H54 (cell line): ENCODE measurements at places on chromosomes 12 and 14.

DNA sequence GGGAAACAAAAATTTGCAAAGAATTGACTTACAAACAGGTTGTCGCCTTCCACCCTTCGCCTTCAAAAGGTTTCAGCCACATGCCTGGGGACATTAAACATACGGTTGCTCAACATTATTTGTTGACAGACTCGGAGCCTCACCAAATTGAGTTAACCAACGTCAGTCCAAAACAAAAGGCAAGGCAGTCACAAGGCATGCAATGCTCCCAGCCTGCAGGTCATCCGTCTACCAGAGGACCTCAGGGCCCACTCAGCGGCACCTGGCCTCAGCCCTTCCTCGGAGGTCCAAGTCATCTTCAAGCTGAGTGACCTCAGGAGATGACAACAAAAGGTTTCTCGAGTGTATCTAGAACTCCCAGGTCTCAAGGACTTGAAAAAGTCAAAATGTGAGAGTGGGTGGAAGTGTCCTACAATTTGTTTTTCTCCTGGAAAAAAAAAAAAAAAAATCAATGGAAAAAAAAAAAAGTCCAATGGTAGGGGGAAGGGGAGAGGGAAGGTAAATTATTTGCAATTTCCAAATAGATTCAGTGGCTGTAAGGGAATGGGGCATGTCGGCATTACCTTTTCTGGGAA is 64.3 kb downstream of the KDM2B start:
- DNase-seq = no peak

DNA sequence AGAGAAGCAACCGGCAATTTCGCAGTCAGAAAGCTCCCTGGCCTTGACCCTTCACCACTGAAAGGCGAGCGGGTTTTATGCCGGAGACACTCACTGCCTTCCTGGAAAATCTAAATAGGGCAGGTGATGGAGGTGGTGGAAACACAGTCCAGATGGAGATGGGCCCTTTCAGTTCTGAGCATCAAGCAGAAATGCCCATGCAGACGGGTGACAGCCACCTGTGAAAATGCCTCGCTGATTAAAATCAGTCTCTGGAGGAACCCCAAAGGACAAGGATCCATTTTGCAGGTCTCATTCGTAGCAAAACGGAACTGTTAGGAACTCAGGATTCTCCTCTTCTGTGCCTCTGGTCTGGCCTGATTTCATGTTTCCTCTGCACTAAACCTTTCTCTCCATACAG is 74.2 kb downstream of the FZD10 start:
- DNase-seq = no peak

GRCh38 chr14:34742270-34743115 is 28.1 kb upstream of the CFL2 start:
- no peak for DNase-seq

DNA sequence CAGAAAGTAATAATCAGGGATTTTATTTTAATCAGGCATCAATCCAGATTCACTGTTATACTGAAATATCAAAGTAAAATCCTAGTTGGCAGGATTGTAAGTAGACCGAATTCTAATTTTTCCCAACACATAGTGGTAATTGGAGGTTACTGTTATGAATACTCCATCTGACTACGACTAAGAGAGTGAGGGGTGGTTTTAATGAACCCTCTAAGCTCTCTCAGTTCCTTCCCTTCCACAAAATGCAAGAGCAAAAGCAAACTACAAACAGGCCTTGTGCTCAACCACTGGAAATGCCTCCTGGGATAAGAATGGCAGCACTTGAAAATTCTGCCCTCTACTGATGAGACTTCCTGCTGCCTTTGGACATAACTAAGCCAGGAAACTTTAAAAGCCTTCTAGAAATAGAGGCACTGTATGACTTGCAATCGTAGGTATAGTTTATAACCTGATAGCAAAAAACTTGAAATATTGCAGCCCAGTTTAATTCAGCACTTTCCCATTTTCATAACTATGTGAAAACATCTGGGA is 184.8 kb downstream of the SLC16A7 start:
- no peak for DNase-seq

DNA sequence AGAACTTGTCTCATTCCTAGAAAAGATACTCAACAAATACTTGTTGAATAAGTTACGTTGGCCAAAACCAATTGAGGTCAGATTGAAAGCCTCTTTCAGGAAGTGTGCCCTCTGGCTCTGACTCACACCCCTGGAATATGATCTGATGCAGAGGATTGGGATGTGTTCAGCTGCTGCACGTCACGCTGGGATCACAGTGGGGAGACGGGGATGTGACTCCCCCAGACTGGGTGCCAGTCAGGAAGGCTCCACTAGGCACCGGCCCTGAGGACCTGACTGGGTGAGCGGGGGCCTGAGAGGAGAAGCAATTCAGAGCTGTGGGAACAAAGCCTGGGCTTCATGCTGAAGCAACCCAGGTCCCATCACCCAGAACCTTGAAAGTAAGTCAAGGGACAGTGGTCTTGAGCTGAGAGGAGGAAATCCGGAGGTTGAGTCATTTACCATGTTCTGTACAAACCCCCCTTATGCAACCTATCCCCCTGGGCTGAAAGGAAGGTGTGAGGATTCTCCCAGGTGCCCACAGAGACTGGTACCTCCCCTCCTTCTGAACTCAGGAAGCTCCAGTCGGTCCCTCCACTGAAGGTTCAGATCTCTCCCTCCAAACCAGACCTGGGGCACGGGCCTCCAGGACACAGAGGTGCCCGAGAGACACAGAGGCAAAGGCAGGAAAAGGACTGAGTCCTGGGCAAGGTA is 3.9 kb downstream of the CEBPE start:
- peak; percentile 89 for DNase-seq

- no peak for DNase-seq
Measured at GRCh38 chr14:36627981-36628380, 33.7 kb upstream of the PAX9 start.

- DNase-seq = no peak
Measured at GRCh38 chr12:6469609-6470374, 685 bp downstream of the VAMP1 start.

DNA sequence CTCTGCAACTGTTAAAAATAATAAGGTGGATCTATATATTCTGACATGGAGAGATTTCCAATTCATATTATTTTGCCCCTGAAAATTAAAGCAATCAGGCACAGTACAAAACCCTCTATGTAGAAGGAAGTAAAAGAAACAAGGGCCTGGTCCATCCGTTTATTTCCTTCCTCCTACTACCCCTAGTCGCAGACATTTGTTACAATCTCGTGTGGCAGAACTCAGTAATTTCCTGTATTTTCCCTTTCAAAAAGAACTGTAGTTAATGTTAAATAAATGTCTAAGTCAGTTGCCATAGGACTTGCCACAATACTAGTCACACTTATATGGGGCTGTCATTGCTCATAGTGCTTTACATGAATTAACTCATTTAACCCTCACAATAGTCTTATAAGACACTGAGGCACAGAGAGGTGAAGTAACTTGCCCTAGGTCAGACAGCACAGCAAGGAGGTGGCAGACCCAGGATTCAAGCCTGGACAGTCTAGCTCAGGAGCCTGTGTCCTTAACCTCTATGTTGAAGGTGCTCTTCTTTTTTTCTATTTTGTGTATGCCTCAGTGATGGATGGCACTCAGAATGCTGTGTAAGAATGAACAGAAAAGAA is 24.2 kb downstream of the NINJ2 start:
- no peak for DNase-seq

GRCh38 chr12:122927756-122928403 is 32.0 kb upstream of the VPS37B start:
- no peak for DNase-seq

DNA sequence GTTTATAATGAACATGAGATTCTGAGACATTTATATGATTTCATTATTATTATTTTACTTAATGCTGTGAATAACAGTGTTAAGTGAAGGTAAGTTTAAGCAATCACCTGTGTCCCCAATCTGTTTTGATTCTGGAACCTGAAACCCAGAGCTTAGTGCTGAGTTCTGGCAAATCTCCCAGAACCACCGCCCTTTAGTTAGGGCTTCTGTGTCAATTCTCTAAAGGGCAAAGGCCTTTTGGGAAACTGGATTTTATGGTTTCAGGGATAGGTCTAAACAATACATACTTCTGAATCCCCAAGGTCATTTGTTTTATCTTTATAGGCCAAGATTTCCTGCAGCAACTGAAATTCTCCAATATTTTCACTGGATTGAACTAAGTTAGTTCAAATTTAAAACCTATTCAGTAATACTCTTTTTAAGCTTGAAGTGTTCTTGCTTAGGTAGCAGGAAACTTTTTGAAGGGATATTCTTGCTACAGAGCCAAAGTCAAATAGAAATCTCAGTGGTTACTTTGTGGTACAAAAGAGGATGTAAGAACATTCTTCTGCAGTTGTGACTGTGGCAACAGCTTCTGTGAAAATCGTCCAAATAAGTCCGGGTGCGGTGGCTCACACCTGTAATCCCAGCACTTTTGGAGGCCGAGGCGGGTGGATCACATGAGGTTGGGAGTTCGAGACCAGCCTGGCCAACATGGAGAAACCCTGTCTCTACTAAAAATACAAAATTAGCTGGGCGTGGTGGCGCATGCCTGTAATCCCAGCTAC is 10.0 kb upstream of the PKP2 start:
- no peak for DNase-seq

DNA sequence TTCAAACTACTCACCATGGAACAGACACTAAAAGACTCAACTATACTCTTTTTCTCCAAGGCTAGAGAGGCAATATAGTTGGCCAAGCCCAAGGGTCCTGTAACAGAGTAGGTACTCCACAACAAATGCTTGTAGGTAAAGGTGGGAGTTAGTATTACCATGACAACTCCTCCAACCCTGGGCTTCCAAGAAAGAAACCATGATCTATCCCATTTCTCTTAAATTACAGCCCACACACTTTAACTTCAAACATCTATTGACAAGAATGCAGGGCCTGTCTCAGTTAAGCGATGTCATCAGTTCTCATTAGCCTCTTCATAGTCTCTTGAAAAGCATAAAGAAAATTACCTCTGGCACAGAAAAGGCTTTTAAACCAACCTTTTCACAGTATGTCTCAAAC is 25.0 kb downstream of the ERH start:
- no peak for DNase-seq

DNA sequence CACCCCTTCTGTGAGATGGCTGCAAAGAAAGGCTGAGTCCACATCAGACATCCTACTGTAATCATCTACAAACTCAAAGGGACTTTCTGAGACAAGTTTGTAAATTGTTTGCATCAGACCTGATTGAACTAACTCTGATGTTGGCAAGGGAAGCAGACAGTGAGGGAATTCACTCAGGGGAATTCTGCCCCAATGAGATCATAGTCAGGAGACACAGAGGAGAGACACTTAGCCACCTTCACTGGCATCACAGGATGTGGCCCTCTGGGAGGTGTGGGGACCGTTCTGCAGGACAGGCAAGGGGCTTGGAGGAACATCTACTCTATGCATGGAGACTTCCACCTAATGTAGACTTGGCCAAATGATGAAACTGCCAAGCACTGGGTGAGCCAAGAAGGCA is 70.7 kb upstream of the DDX11 start:
- DNase-seq = no peak

DNA sequence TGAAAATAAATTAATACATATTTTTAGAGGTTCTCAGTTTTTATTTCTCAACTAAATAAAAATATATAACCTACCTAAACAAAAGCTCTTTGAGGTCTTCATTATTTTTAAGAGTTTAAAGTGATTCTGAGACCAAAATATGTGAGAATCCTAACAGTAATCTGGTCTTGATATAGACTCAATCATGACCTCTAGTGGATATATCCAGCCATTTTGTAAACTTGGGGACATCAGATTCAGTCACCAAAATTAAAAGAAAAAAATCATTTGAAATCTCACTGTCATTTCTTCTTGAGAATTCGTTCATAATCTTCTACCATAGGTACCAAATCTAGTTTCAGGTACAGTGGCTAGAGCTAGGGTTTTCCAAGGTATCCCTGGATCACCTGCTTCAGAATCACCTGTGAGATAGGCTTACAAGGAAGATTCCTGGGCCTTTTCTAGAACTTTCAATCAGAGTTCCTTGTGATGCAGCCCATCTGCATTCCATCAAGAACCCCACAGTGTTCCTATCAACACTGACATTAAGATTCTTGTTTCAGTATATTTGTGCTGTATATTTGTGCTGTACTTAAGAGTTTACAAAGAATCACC is 214.9 kb downstream of the ADAMTS20 start:
- DNase-seq = no peak

GRCh38 chr14:68497011-68497410 is 295.9 kb downstream of the ZFP36L1 start:
- DNase-seq = no peak

GRCh38 chr12:120199595-120200306 is 1.2 kb downstream of the RPLP0 start:
- no peak for DNase-seq

DNA sequence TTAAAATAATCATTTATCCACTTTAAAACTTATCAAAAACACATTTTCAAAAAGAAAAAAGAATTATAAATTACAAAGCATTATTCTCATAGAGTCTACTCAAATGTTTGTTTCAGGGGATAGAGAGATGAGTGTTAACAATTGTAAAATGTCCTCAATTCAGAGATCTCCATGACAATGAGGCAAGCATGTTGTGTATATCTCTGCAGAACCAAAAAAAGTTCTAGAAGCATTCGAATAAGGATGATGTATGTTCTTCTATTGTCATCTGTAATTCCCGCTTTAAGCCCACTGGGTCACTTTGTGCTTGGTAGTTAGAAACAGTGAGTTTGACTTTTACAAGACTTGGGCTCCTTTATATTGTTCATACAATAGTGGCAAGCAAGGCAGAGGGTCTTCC is 73.6 kb upstream of the CCDC198 start:
- no peak for DNase-seq

GRCh38 chr12:75672200-75672599 is 160.8 kb upstream of the KRR1 start:
- DNase-seq = no peak

DNA sequence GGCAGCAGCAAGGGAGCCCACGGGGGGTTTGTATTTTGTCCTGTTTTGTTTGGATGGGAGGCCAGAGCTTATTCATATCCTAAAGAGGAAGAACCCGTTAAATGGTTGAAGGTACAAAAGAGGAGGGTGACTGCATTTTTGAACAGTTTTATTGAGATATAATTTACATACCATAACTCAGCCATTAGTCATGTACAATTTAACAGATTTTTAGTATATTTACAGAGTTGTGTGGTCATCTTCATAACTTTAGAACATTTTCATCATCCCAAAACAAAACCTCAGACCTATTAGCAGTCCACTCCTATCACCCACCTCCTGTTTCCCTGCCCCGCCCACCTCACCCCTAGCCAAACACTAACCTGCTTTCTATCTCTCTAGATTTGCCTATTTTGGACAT is 12.6 kb downstream of the NRDE2 start:
- no peak for DNase-seq

DNA sequence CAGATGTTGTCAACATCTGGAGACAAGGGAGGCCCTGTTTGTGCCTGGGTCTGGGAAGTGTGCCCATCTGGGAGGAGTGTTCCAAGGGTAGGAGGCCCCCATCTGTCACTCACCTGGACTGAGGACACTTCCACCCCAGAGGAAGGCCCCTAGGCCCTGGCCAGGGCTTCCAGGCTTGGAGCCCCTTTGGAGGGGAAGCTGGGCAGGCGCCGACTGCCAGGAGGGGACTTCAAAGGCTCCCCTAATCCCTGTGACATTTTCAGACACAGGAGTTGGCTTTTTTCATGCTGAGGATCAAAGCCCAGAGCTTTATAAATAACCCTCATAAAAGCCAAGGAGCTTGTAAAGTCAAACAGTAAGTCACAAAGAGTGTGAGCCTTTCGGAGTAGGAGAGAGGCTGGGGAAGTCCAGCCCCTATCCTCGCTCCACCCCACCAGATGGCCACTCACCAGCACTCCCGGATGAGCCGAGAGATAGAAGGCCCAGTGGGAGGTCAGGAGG is 17.6 kb upstream of the FAM222A start:
- no peak for DNase-seq

- no peak for DNase-seq
Measured at GRCh38 chr12:119302451-119303080, 32.0 kb upstream of the CCDC60 start.
